GM23248 (cell line): ENCODE measurements at places on chromosomes 4 and X. TPM values are rescaled to one million over a fixed set of nuclear protein-coding genes. Genes with fewer than 3 reads are reported as not detected.

- DNase-seq: no peak
Measured at GRCh38 chr4:76182463-76182862, 31.2 kb downstream of the SCARB2 start.

DNA sequence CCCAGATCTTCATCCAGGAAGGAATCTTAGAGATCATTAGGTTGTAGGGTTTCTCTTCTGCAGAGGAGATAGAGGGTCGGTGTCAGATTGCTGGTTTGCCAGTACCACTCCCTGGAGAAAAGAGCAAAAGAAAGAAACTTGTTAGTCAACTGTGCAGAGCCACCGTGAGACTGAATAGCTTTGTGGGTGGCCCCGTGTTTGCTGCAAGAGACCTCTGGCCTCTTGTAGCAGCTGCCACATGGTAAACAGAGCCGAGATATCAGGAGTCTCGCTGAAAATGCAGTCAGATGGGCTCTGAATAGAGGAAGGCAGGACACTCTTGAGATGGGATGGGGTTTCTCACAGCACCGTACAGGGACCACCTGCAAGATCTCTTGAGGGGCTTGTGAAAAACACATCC, 149.7 kb downstream of the PTTG2 start:
- DNase-seq: no peak

DNA sequence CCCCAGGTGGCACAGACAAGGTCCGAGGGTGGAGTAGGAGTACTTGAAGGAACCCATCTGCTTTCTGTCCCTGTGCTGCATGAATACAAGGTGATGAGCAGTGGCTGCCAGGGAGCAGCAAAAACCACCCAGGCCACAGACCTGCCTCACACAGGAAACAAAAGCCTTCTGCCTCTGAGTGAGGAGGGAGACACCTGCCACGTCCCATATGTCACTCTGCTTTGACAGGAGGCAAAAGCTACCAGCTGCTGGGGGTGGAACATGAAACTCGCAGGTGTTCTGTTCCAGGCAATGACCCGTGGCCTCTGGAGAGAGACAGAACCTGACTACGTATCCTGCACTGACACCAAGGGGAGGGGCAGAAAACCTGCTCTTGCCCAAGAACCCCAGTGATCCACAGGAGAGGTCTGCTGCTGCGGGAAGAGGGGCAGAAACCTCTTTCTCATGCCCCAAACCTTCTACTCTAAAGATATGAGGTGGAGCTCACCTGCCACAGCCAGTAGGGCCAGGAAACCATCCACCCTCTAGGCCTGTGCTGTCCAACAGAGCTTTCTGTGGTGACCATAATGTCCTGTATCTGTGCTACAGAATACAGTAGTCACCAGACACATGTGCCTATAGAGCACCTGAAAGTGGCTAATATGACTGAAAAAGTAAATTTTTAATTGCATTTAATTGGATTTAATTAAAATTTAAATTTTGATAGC, 172.9 kb downstream of the PRDM5 start:
- no peak for DNase-seq

DNA sequence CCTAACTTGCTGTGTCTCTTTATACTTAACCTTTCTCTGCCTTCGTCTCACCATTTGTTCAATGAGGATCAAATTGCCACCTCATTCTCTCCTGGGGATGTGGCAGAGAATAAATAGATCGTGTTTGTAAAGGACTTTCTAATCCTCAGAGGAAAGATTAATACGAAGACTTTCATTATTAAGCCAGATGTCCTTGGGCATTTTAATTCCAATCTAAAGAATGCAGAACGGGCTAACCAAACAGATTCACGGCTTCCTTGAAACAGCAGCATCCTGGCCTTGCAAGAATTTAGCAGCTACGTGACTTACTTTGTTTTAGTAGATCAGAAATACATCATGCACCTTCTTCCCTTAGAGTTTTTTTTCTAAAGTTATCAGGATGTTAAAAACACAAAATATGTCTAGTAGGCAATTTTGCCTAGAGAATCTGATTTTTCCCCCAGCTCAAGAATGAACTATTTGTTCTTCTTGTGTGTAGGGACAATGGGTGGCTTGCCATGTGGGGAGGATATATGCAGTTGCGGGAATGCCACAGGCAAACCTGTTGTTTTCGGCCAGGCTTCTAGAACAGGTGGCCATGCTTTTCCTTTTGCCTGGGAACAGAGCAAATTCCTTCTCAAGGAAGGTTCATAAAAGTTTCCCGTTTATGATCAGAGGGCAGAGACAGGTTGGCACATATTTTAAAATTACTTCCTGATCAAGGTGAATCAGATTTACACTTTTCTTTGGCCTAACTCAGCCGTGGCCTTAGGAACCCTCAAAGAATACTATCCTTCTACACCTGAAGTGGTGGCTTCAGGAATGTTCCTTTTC, 3.0 kb downstream of the MID1 start:
- no peak for DNase-seq

DNA sequence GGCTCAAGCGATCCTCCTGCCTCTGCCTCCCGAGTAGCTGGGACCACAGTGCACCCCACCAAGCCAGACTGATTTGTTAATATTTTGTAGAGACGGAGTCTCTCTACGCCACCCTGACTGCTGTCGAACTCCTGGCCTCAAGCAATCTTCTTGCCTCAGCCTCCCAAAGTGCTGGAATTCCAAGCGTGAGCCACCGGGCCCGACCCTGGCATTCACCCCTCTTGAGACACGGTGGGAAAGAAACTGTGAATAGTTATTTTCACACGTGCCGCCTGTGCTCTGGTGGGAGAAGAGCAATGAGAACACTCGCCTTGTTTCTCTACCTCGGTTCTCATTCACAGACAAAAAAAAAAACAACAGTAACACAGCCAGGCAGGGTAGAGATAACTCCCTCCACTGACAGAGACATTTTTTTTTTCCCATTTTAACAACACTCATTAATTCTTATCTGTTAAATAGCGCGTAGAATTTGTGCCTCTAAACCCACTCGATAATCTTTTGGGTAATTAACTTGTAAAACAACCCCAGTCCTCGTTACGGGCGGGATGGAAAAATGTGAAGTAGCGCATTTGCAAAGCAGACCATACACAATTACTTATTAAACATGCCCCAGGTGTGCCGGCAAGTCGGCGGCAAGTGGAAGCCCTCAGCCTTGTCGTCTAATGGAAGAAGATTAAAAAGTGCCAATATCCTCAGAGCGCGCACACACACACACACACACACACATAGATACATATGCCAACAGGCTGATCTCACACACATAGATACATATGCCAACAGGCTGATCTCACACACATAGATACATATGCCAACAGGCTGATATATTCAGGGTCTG, 103.3 kb downstream of the DHRSX start:
- DNase-seq: peak; percentile 12

DNA sequence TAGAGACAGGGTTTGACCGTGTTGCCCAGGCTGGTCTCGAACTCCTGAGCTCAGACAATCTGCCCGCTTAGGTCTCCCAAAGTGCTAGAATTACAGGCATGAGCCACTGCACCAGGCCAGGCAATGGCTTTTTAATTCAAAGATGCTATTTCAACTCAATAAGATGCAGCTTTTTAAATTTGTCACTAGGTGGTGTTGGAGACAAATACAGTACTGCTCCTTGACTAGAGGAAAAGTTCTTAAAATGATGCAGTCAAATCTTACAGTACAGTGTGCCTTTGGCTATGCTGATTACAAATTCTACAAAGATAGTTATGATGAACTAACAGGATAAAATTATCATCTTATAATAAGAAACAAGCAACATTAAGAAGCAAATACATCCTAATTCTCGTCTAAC, 441.1 kb downstream of the KCNIP4 start:
- DNase-seq: peak; percentile 40

- DNase-seq: peak; percentile 89
Measured at GRCh38 chr4:25320773-25321172, 8.2 kb downstream of the ZCCHC4 start.

DNA sequence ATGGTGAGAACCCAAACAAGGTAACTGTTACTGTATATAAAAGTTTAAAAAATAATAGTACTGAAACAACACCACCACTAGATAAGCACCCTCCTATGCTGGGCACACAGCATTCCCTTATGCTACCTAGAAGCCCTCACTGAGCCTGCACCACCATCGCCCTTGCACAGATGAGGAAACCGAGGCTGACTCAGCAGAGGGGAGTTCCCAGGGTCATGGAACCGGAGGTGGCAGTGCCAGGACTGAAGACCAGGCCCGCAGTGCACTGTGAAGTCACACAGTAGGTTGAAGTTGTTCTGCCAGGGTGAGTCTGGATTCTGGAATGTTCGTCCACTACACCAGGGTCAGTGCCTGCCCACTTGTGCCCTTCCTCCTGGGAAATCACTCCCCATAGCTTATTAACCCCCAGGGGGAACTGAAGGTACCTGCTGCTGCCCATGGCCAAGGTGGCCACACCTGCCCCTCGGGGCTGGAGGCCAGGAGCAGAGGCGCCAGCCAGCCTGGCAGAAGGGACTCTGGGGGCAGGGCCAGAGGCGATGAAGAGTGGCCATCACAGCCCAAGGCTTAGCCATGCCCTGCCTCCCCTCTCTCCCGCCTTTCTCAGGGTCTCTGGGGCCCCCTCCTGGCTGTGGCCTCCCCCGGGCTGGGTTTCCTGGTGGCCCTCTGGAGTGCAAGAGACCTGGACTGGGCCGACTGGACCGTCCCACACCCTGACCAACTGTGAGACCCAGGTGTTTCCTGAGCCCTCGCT, 15.1 kb upstream of the ABLIM2 start:
- DNase-seq: no peak

GRCh38 chrX:72662020-72662747, 51.9 kb downstream of the PHKA1 start:
- DNase-seq: no peak

- no peak for DNase-seq
Measured at GRCh38 chr4:13268165-13268564, 216.0 kb downstream of the RAB28 start.

DNA sequence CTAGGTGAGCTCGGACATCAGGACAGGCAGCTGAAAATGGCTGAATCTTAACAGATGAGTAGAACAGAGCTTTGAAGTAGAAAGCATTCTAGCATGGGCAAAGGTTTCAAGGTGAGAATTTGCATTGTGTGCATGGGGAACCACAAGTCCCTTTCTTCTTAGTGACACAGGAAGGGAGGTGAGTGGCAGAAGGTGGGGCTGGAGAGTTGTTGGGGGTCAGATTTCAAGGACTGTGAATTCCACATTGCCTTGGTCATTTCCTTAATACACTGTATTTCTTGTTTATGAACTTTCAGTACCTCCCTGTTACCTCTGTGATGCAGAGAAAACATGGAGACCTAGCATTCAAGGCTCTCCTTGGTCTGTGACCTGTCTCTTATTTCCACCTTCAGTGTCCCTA, 4.1 kb downstream of the APEX2 start:
- DNase-seq: no peak

DNA sequence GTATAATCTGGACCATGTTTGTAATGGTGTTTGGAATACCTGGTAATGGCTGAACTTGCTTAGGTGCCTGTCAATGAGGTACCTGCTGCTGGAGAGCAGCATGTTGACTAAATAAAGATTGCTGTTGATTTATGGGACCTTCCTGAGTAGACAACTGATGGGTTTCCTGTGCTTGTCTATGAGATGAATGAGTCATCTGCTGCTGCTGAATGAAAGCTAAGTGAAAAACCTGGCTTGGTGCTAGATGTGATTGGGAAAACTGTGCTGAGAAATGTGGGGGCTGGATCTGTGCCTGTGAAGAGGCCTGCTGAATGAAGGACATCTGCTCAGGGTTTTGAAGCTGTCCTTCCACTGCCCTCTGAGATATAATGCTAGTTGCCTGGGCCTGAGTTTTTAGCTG, 69.6 kb downstream of the WNK3 start:
- DNase-seq: peak; percentile 1

- no peak for DNase-seq
Measured at GRCh38 chr4:5128569-5128968, 77.3 kb downstream of the STK32B start.

DNA sequence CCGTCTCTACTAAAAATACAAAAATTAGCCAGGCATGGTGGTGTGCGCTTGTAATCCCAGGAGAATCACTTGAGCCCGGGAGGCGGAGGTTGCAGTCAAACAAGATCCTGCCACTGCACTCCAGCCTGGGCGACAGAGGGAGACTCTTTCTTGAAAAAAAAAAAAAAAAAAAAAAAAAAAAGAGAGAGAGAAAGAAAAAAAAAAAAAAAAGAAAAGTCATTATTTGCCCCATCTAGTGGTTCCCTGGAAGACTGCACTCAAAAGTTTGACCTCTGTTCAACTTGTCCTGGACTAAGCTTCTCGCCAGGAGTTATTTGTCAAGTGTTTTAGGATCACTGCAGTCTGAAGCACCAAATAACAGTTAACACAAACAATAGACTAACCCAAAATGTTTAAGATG, 45.3 kb upstream of the KCTD8 start:
- DNase-seq: peak; percentile 38

- no peak for DNase-seq
Measured at GRCh38 chr4:176779421-176779820, 13.3 kb downstream of the VEGFC start.

DNA sequence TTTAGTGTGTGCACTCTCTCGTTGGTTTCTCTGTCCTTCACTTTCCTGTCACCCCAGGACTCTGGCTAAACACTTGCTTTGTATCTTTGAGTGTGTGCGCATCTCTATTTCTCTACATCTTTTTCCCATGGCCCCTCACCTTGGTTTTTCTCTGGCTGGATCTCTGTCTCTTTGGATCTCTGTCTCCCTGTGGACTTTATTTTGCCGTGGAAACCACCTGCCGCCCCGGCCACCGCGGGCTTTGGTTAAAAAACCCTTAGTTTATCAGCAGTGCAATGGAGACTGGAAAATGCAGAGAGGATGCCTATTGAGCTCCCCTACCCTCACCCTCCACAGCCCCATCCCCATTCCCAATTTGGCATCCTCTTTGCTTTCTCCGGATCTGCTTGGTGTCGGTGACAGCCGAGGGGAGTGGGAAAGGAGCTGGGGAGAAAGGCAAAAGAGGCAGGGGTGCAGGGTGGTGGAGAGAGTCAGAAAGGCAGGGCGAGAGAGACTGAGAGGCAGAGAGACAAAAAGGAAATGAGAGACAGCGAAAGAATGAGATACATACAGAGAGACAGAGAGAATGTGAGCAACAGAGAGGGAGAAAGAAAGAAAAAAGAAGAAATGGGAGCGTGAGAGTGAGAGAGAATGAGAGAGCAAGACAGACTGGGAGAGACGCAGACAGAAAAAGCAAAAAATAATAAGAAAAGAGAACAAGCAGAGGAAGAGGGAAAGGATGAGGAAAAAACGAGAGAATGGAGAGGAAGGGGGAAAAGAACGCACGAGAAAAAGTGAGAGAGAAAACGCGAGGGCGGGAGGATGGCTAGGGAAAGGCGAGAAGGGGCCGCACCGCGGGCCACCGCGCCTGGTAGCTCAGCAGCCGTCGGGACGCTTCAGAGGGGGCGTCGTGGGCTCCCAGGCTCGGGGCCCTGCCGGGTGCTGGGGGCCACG, 688 bp downstream of the GPR101 start:
- DNase-seq: no peak

The GAGE2A gene
- not detected in 2 replicates for total RNA-seq

The OPRPN gene
- total RNA-seq: not detected in 2 replicates

The TECRL gene
- total RNA-seq: not detected in 2 replicates

The STIM2 gene
- total RNA-seq: 13.8 and 16.7 TPM in 2 replicates

The ANXA5 gene
- total RNA-seq: 1,082 and 1,164 TPM in 2 replicates

The ARHGAP36 gene
- not detected in 2 replicates for total RNA-seq

The BEX4 gene
- total RNA-seq: 0.54 and 2.4 TPM in 2 replicates

The GPR34 gene
- total RNA-seq: not detected in 2 replicates

The TSPAN7 gene
- total RNA-seq: not detected in 2 replicates

The SRPK3 gene
- 0.86 TPM in 1 of 2 replicates, not detected in the other for total RNA-seq
